Renal pelvis (tissue), 12 donors: ENCODE measurements at places on chromosomes 3 and 15. TPM values are rescaled to one million over a fixed set of nuclear protein-coding genes. Genes with fewer than 3 reads are reported as not detected.

DNA sequence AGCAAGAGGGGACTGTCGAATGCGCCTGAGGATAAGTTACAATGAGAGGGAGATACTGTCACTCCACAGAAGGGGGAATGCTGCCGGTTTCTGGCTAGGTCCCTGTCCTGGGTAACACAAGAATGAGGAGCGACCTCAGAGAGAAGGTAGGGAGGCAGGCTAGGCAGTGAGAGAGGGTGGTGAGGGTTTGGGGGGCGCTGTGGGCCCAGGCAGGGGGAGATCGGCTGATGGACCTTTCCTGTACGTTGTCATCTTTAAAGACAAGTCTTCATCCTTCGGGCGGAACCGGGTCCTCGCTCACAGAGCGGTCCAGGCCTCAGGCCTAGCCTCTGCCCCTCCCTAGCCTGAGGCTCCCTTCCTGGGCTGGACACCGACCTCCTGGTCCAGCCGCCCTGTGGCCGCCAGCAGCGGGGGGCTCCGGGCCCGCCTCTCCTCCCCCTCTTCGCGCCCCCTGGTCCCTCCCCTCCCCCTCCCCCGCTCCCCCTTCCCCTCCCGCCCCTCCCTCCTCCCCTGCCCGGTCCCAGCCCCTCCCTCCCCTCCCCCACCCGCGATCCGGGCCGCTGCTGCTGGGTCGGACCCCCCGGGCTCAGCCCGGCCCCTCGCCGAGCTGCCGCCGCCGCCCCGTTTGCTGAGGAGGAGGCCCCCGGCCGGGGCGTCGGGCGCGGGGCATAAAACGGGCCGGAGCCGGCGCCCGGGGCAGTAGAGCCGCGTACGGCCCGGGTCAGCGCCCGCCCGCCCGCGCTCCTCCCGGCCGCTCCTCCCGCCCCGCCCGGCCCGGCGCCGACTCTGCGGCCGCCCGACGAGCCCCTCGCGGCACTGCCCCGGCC is at the start of gene CHRD:
Gene CHRD, plus strand, starts transcription at position 697 of the 827 bp plus-strand sequence. CDS start 265 bp downstream, outside the sequence.
- no peak for DNase-seq

GRCh38 chr3:150365132-150365604 is 42.9 kb upstream of the TSC22D2 start:
- no peak for DNase-seq

- peak; percentile 26 for DNase-seq
Observed at GRCh38 chr15:45276831-45277230, 24.8 kb downstream of the SLC28A2 start.

- no peak for DNase-seq
Observed at GRCh38 chr3:46669191-46669999, 24.1 kb downstream of the ALS2CL start.

DNA sequence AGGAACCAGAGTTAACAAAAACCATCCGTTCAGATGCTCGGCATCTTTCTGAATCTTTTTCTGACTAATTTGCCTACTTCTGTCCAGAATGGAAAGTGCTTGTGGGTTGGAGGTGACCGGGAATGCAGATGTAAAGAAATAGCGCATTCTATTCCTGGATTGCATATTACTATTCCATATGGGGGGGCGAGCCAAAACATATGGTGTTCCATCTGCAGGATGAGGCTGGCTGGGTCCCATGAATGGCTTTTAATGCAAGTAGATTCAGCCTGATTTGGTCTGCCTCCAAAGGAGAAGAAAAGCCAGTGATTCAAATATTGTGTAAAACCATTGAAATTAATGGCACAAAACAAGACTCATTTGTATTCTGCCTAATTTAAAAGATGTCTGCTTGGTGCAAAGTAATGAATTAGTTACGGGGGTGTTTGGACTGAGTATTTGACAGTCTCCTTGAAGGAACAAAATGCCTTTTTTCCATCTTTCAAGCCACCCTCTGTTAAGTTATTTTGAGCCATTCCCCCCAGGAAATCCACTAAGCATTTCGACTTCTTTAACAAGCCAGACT is 99.0 kb downstream of the ST8SIA2 start:
- no peak for DNase-seq

GRCh38 chr15:51168700-51169099 is 74.0 kb upstream of the TNFAIP8L3 start:
- no peak for DNase-seq

DNA sequence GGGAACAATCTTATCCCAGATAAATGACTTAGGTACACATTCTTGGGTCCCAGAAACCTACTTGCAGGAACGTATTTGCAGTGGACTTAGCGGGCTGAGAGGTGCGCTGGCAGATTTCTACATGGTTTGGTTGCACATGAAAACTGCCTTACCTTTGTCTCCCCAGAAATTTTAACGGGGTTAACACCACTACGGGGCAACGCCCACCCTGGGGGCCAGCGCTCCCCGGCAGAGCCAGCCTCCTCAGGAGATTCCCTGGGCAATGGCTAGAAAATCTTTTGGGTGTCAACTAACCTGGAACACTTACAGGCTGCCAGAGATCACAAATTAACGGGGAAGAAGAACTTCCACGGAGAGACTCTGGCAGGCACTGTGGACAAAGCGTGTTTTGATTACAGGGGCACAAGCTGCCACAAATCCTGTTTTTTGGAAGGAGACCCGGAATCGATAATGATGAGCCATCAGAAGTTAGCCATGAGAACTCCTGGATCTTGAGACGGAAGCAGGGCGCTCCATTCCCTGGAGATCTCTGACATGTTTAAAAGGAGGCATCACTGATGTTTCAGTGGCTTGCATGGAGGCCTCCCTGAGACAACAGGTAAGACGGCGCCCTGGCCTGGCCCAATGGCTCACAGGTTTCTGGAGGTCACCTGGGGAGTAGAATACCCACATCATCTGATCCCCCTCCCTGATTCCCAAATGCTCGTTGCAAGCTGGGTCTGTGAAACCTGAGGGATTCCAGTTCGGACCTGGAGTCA is 288.9 kb downstream of the ADAMTS17 start:
- DNase-seq: no peak

DNA sequence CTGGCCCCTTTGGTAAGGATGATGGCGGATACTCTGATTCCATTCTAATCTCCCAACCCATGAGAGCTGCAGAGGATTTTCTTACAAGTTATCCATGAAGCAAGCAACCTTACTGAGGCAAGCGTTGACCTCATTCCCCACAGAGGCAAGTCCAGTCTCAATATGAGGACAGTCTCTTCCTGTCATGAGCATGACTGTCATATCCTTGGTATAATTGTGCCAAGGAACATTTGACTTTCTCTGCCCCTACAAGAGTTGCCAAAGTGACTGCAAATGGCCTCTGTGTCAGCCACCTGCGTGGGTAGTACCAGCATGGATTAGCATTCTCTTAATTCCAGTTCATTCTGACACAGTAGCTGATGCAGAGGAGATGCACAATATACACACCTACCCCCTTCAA is 71.2 kb upstream of the TMEM158 start:
- no peak for DNase-seq

GRCh38 chr3:71579935-71580406 is 3.6 kb downstream of the FOXP1 start:
- no peak for DNase-seq

- peak; percentile 84 for DNase-seq
Observed at GRCh38 chr3:127458696-127459604, 131.6 kb downstream of the TPRA1 start.

GRCh38 chr15:68554721-68555678 is 23.8 kb upstream of the CORO2B start:
- DNase-seq: no peak

- no peak for DNase-seq
Observed at GRCh38 chr3:150449169-150449721, 41.1 kb downstream of the TSC22D2 start.

- no peak for DNase-seq
Observed at GRCh38 chr3:195139876-195140240, 131.1 kb downstream of the XXYLT1 start.

SKOR1 gene
- polyA plus RNA-seq: 0.41 TPM

DGKG gene
- 0.47 TPM for polyA plus RNA-seq

PRR23B gene
- polyA plus RNA-seq: not detected
